NCI-H345 (cell line): ENCODE measurements at places on chromosomes 4 and X.

GRCh38 chr4:89171176-89171805 lies 60.0 kb downstream of the TIGD2 start:
- DNase-seq, result no peak

- no peak for DNase-seq
Measured at GRCh38 chr4:41512136-41512535, 25.8 kb upstream of the LIMCH1 start.

DNA sequence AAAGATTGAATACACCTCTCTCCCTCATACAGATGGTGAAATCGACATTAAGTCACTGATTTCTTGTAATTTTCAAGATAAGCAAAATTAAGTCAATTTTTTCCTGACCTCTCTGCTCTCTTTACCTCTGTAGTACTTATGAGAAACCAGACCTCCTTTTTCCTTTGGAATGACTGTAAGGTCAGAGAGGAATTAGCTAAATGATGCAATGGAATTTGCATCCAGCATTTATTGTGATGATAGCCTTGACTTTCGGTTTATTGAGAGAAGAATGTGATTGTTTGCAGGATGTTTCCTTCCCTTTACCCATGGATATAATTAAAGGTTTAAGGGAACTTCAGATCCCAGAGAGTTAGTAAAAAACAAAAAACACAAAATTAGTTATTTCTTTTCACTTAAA lies 22.4 kb downstream of the STK26 start:
- DNase-seq, result no peak

GRCh38 chrX:111505783-111506182 lies 5.7 kb upstream of the SERTM2 start:
- DNase-seq, result no peak

DNA sequence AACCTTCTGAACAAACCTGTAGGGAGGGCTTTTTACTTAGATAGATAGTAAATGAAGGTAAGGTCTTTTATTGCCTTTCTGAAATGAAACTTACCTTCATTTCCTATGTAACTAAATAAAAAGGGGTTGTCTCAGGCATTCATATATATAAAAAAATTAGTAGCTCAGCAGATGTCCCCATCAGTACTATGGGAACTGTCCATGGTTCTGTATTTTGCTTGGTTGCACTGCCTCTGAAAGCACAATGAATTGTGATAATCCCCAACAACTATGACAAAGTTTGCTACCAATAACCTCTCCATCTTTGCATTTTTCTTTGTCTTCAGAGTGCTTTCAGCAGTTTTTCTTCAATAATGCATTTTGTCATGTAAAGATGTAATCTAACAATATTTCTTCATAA lies 222.4 kb downstream of the SLIT2 start:
- no peak for DNase-seq

DNA sequence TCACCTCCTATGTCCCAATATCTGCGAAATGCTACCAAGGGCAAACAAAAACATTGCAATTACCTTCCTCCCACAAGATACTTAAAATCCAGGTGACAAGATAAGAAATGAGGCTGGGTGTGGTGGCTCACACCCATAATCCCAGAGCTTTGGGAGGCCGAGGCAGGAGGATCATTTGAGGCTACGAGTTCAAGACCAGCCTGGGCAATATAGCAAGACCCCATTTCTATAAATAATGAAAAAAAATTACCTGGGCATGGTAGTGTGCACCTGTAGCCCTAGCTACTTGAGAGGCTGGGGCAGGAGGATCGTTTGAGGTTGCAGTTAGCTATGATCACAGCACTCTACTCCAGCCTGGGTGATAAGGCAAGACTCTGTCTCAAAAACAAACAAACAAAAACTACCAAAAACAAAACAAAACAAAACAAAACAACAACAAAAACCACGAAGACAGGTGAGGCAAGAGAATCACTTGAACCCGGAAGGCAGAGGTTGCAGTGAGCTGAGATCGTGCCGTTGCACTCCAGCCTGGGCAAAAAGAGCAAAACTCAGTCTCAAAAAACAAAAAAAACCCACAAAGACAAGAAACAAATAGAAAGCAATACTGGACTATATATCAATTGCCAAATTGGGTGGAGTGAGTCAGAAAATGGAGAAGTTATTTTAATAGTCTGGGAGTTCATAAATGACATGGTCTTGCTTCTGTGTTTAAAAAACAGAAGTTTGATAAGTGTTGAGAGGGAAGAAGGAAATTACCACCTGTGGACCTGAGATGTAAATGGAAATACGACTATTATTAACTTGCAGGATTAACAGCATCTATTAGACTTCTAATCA lies 176.5 kb downstream of the FBXW7 start:
- no peak for DNase-seq

GRCh38 chr4:102578819-102579218 lies 77.7 kb downstream of the NFKB1 start:
- DNase-seq, result no peak

- no peak for DNase-seq
Measured at GRCh38 chr4:156505341-156505955, 466.2 kb downstream of the PDGFC start.

DNA sequence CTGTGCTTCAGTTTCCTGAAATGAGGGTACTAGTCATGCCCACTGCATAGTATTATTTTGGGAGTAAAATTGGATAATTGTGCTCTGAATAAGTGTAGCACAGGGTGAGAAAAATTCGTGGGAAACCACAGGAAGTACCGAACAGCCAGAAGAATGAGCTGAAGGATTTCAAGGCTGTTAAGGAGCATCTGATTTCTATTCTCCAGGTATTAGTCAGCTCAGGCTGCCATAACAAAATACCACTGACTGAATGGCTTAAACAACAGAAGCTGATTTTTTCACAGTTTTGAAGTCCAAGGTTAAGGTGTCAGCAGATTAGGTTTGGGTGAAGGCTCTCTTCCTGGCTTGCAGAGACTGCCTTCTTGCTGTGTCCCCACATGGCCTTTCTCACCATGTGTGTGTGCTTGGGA lies 41.9 kb downstream of the WWC2 start:
- DNase-seq, result no peak

- DNase-seq, result no peak
Measured at GRCh38 chr4:124953486-124953885, 241.0 kb upstream of the ANKRD50 start.

DNA sequence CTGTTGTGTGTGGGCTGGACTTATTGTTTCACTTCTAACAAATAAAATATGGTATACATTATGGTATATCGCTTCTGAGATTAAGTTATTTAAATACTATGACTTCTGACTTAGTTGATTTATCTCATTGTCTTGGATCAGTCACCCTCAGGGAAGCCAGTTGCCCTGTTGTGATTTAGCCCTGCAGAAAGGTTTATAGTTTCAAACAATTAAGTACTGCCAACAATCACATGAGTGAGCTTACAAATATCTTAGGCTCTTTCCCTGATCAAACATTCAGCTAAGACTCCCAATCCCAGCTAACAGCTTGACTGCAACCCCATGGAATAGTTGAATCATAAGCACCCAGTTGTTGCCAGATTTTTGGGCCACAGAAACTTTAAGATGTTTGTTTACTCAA lies 85.4 kb downstream of the MAGEC1 start:
- DNase-seq, result no peak

- no peak for DNase-seq
Measured at GRCh38 chr4:68963374-68963773, 11.8 kb upstream of the UGT2A3 start.

- DNase-seq, result no peak
Measured at GRCh38 chr4:184884883-184885282, 59.1 kb upstream of the ACSL1 start.
